Ascending aorta (tissue), 2 donors: ENCODE measurements at places on chromosomes 4 and X. TPM values are rescaled to one million over a fixed set of nuclear protein-coding genes. Genes with fewer than 3 reads are reported as not detected.
A peak's percentile ranks its signal among the peaks of the same experiment; 100 is the strongest.

GRCh38 chr4:16197876-16198665 is 28.2 kb downstream of the TAPT1 start:
- DNase-seq = no peak
- H3K36me3 ChIP-seq = peaks cover 7% of the 10 kb centered on the region
- no peaks in the 10 kb centered on the region for H3K4me1 ChIP-seq

DNA sequence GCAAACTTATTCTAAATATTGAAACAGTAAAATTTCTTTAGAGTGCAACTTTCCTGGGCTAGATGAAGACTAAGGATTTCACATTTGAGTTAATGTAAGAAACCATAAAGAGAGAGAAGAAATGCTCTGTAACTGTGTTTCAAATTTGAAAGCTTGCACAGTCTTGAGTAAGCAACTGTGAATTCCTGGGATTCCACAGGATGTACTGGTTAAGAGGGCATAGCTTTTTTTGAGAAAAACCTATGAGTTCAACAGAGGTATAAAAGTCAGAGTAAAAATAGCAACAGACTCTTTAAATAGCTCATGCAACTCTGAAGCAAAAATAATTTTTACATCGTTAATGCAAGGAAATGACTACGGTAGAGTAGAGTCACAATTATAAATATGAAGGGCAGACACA is 25.5 kb downstream of the ZNF330 start:
- no peak overlapping the region for H3K4me3 ChIP-seq
- H3K27me3 ChIP-seq = no peaks in the 10 kb centered on the region
- no peak for DNase-seq
- H3K4me1 ChIP-seq = no peaks in the 10 kb centered on the region
- H3K27ac ChIP-seq = no peak overlapping the region

DNA sequence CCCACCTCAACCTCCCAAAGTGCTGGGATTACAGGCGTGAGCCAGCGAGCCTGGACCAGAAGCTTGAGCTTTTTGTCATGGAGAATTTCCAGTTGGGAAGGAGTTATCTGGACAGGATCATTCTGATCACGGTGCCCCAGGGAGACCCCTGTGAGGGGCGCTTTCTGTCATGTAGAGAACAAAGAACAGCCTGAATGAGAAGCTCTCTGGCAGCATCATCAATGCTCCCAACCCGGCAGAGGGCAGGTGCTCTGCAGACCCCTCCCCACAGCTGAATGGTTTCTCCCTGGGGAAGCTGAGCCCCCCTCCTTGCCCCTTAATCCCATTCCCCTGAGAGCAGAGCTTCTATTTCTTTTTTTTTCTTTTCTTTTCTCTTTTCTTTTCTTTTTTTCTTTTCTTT is 7.3 kb upstream of the CSF2RA start:
- no peak overlapping the region for H3K27ac ChIP-seq
- no peak overlapping the region for H3K4me3 ChIP-seq
- no peak for DNase-seq
- no peaks in the 10 kb centered on the region for H3K36me3 ChIP-seq

GRCh38 chrX:7801711-7802110 is 41.3 kb upstream of the VCX start:
- no peaks in the 10 kb centered on the region for H3K36me3 ChIP-seq
- DNase-seq = no peak
- no peaks in the 10 kb centered on the region for H3K4me1 ChIP-seq
- no peak overlapping the region for H3K4me3 ChIP-seq
- H3K27me3 ChIP-seq = no peaks in the 10 kb centered on the region
- H3K27ac ChIP-seq = no peak overlapping the region

DNA sequence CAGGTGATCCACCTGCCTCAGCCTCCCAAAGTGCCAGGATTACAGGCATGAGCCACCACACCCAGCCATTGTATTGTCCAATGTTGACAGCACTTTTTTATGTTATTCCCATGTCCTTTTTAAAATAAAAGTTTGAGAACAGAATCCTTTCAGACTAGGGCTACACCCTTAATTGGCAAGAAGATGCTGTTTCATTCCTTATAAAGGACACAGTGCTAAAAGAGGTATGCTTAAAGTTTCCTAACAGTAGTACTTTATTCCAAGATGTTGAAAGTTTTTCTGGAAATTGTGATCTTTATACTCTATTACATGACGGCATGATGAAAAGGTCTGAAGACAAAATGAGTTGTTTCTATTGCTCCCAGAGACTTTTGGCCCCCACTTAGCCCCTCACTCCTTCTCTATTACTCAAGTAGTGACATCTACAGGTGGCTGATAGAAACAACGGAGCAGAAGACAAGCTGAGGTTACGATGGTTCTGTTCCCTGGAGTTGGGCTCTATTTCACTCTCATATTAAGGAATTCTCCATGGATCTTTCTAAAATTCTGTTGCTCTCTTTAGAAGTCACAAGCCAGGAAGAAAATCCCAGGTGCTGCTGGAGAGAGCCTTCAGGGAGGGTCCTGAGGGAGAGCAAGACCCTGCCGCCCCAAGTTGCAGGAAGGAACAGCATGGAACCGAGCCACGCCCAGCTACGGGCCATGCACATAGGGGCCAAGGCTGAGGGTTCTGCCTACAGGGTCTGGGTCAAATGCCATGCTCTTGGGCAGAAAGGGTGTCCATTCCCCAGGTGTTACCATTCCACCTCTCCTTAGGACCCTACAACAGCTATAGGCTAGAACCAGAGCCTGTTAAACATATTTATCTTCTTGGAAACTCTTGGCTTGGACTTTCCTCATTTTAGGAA is 22.8 kb downstream of the RPL9 start:
- H3K4me1 ChIP-seq = no peaks in the 10 kb centered on the region
- H3K27ac ChIP-seq = no peak overlapping the region
- H3K27me3 ChIP-seq = no peaks in the 10 kb centered on the region
- H3K36me3 ChIP-seq = no peaks in the 10 kb centered on the region
- no peak for DNase-seq

DNA sequence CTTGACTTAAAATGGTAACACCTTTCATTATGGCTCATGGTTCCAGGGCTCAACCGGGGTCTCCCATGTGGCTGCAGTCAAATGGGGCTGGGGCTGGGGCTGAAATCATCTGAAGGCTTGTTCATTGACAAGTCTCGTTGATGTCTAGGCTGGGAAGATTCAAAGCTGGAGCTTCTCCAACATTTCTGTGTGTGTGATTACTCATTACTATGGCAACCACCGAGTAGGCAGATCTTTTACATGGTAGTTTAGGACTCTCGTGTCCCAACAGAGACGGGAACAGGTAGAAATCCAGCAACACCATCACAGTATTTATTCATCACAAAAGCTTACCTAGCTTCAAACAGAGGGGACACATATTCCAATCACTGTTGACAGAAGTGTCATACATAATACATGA is 7.8 kb downstream of the YTHDC1 start:
- DNase-seq = no peak
- H3K36me3 ChIP-seq = peaks cover 8% of the 10 kb centered on the region
- H3K4me1 ChIP-seq = peaks cover 59% of the 10 kb centered on the region
- no peaks in the 10 kb centered on the region for H3K27me3 ChIP-seq
- no peak overlapping the region for H3K27ac ChIP-seq

- H3K4me1 ChIP-seq = peaks cover 10% of the 10 kb centered on the region
- H3K36me3 ChIP-seq = no peaks in the 10 kb centered on the region
- no peaks in the 10 kb centered on the region for H3K27me3 ChIP-seq
These were observed 17.4 kb downstream of the ZFYVE28 start for GRCh38 chr4:2400841-2401609.

DNA sequence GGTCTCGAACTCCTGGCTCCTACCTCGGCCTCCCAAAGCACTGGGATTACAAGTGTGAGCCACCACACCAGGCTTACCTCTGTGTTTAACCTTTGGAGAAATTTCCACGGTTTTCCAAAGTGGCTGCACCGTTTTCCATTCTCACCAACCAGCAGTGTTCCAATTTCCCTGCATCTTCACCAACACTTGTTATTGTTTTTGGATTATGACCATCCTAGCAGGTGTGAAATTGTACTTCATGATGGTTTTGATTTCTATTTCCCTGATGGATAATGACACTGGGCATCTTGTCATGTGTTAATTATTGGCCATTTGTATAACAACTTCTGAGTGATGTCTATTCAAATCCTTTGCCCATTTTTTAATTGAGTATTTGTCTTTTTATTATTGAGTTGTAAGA is 2.7 kb upstream of the MAP3K15 start:
- DNase-seq = no peak
- no peaks in the 10 kb centered on the region for H3K36me3 ChIP-seq
- H3K27me3 ChIP-seq = no peaks in the 10 kb centered on the region
- H3K4me3 ChIP-seq = no peak overlapping the region
- H3K4me1 ChIP-seq = no peaks in the 10 kb centered on the region

DNA sequence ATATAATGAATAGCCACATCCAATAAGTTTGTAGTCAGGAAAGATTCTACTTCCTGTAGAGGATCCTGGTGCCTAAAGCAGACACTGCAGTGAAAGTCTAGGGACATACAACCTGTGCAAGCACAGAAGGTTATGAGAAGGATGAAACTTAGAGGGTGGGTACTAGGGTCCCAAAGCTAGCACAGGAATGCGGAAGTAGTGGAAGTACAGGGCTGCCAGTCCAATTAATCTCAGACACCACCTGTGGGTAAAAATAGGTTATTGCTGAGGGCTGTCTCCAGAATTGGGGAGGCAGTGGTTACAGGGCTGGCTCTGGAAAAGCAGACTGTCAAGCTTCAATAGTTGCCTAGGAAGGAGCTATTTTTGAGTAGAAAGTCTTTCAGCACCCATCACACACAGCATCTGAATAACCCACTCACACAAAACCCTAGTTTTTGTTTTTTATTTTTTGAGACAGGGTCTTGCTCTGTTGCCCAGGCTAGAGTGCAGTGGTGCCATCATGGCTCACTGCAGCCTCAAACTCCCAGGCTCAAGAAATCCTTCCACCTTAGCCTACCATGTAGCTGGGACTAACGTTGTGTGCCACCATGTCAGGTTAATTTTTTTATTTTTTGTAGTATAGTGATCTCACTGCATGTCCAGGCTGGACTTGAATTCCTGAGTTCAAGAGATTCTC is 50.8 kb upstream of the ELF2 start:
- H3K4me3 ChIP-seq = no peak overlapping the region
- H3K27me3 ChIP-seq = no peaks in the 10 kb centered on the region
- no peaks in the 10 kb centered on the region for H3K4me1 ChIP-seq

DNA sequence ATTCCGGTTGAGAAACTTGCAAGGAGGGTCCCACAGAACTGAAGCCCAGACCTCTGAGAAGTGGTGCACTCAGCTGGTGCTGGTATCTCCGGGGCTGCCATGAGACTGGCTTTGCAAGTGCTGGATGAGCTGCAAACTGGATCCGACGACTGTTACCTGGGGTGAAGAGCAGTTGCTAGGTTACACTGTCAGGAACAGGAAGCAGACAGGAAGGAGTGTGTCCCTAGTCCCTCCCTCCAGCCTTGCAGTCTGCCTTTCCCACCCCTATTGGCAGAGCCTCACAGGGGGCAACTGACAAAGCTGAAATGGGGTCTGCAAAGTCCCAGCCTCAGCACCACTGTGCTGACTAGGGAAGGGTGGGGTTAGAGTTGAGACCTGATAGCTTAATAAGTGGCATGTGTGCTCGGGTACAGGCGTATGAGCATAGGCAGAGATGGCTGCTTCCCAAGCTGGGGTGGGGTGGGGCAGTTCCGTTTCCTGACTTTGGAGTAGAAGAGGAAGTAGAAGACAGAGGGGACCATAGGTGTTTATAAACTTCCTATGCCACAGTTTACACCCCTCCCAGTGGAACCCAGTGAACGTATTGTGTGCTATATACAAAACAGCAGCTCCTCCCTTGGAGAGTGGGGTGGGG is 18.0 kb downstream of the PPEF1 start:
- DNase-seq = no peak
- no peak overlapping the region for H3K27ac ChIP-seq
- no peaks in the 10 kb centered on the region for H3K4me1 ChIP-seq
- H3K36me3 ChIP-seq = no peaks in the 10 kb centered on the region
- H3K27me3 ChIP-seq = no peaks in the 10 kb centered on the region

DNA sequence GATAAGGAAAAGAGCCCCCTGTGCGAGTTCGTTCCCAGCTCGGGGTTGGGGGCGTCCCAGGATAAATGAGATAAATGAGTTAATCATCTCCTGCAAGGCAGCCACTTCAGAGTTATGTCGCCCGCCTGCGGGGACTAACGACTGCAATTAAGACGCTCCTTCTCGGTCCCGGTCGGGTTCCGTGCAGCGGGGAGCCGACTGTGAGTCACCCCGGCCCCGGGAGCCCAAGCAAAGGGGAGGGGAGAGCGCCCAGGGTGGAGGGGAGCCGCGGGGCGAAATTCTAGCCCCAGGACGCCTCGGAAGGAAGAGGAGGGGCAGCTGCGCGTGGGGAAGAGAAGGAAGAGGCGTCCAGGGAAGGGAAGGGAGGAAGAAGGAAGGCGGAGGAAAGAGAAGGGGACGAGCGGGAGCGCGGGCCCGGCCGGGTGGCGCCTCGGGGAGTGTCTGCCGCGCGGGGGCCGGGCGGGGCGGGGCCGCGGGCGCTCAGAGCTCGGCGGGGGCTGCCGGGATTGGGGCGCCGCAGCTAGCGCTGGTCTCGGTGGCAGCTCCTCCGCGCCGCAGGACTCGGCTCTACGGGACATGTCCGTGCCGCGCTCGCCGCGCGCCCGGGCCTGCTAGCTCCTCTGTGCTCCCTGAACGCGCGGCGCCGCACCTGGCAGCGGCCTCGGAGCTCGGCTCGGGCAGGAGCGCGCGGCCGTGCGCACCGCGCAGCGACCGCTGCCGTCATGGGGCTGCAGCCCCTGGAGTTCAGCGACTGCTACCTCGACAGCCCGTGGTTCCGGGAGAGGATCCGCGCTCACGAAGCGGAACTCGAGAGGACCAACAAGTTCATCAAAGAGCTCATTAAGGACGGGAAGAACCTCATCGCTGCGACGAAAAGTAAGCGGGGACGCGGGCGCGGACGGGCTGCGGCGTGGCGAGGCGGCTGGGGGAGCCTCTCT is at the start of gene ARHGAP10:
Gene ARHGAP10, plus strand, starts transcription at position 509 of the 938 bp plus-strand sequence. Its CDS starts 214 bp downstream, at position 723.
- no peaks in the 10 kb centered on the region for H3K36me3 ChIP-seq
- peak within 1 kb of the TSS; percentile 94 for H3K4me3 ChIP-seq
- H3K4me1 ChIP-seq = no peaks in the 10 kb centered on the region
- peak within 1 kb of the TSS; percentile 86 for H3K27ac ChIP-seq
- H3K27me3 ChIP-seq = no peaks in the 10 kb centered on the region
- peak; percentile 89 for DNase-seq

DNA sequence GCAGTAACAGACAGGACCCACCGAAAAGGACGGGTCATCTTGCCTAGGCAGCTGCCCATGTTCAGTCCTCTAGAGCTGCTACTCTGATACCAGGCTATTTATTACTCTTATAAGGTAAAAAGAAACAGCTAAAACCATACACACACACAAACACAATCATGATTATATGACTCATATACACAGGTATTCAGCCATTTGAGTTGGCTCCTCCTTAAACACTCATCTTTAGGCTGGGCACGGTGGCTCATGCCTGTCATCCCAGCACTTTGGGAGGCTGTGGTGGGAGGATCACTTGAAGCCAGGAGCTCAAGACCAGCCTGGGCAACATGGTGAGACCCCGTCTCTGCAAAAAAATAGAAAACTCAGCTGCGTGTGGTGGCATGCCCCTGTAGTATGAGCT is 76.6 kb downstream of the F11 start:
- no peaks in the 10 kb centered on the region for H3K36me3 ChIP-seq
- H3K4me3 ChIP-seq = no peak overlapping the region
- H3K27me3 ChIP-seq = no peaks in the 10 kb centered on the region
- DNase-seq = no peak
- H3K27ac ChIP-seq = no peak overlapping the region

- H3K27ac ChIP-seq = no peak overlapping the region
- H3K36me3 ChIP-seq = no peaks in the 10 kb centered on the region
- H3K27me3 ChIP-seq = no peaks in the 10 kb centered on the region
- DNase-seq = no peak
These were observed 63.4 kb upstream of the MAB21L2 start for GRCh38 chr4:150518559-150518958.

Gene F8
- total RNA-seq = 17.2 TPM

Gene LAGE3
- 52.0 TPM for total RNA-seq

Gene SYP
- total RNA-seq = 0.53 TPM

Gene MXRA5
- total RNA-seq = 0.21 TPM
